ENCODE measurements at places on chromosomes 2 and 18.

GRCh38 chr2:164913640-164914350, 41.5 kb downstream of the SLC38A11 start:
- DNase-seq, result no peak

DNA sequence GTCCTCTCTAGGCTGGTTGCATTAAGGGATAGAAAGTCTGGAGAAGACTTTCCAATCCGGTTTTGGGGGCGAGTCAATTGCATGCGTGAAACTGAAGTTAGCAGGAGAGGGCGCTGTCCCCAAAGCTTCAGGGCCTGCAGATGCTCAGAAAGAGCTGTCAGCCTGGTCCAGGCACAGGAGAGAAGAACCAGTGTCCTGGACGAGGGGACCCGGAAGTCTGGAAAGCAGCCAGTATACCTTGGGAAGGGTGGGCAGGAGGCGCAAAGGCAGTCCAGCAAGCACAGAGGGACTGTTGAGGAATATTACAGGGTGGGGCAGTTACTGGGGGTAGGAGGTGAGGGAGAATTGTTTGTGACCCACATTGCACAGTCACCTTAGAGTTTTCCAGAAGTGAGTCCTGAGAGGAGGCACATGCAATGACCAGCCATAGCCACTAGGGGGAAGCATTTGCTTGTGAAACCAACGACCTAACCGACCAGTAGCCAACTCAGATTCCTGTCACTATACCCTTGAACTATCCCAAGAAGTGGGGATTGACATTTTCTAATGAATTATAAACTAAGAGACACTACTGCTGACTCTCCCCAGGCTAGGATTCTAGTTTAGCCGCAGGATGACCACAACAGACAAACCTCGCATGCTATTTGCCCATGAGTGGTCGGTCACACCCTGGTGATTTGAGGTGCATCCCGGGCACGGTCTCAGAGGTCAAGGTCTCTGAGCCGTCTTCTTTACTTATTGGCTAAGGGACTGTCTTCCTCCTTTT, 172.8 kb downstream of the RDH14 start:
- no peak for DNase-seq

- no peak for DNase-seq
Measured at GRCh38 chr2:17626986-17627385, 86.5 kb downstream of the VSNL1 start.

GRCh38 chr2:25219621-25220020, 51.2 kb upstream of the POMC start:
- DNase-seq, result no peak

GRCh38 chr2:18378020-18378653, 182.3 kb downstream of the RDH14 start:
- no peak for DNase-seq

- no peak for DNase-seq
Measured at GRCh38 chr2:42217307-42217706, 48.2 kb downstream of the EML4 start.

DNA sequence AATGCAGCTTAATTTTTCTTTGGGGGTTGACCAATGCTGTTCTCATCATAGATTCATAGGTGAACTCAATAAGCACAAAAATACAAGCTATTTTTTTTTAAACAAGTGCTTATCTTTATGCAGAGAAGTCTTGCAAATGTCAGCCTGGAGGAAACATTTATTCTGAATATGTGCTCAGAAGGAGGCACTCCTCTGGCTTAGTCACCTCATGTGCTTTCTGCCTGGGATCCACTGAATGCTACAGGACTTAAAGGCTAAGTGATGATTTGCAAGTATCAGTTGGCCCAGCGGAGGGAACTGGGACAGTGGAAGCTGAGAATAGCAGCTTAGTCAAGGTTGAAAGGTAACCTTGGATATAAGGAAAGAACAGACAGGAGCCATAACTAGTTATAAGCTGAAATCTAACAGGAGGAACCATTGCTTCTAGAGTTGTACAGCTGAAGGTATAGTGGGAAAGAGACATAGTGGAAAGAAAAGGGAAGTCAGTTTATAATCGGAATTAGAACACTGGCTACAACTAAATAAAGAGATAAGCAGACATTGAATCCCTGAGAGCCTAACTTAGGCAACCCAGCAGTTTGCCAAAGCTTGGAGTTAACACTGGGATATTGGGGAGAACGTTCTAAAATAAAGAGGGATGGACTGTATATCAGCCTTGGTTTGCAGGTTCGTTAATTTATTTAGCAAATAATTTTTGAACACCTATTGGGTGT, 488.7 kb downstream of the SUCLG1 start:
- DNase-seq, result no peak

DNA sequence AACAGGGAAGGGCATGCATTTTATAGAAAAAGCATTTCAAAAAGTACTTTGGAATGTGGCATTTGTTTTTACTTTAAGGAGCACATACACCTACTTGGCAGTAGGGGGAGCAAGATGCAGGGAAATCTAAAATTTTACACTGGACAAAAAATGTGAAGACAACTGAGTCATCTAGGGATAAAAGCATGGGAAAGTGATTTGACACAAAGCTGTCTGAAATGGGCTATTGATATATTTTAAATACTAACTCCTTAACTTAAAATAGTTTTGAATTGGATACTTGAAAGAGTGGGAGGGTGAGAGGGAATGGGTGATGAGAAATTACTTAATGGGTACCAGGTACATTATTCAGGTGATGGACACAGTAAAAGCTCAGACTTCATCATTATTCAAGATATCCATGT, 15.8 kb downstream of the TMEM200C start:
- DNase-seq, result no peak

DNA sequence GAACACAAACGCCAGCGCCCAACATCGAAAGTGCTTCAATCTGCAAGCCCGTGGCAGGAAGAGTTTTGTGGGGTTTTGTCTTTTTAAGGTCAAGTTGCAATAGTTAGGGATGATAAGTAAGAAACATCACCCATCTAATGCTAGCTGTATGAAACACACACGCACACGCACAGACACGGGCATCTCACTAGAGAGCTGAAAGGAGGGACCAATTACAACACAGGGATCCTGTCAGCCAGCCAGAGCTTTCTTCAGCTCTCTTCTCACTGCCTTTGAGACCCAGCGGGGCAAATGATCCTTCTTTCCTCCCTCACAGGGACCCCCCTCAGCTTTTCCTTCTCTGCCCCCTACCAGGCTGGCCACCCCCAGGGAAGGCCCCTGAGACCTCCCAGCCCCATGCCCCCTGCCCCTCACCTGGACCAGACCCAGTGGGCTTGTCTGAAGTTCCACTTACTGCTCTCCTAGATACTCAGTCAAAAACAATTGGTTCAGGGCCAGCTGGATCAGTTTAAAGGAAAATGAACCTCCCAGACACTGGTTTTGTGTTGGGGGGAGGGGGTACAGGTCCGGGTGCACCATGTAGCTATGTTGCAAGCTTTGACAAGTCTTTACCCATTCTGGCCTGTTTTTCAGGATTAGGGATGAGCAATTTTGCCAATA, 17.9 kb downstream of the CYP26B1 start:
- DNase-seq, result no peak

DNA sequence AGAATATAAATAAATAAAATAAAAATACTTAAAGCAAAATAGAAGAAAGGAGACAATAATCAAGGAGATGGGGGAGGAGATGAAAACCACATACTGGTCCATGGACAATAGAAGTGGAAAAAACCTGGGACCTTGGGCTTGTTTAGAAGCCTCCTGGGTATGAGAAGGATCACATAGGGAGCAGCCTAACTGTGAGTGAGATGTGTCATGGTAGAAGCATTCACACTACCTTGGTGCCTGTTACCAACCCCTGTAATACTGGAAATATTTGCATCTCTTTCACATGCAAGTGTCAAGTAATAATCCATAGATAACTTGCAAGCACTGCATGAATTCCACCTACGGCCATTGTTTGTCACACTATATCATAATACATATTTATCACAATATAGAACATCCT, 23.2 kb upstream of the RNF103 start:
- DNase-seq, result no peak

DNA sequence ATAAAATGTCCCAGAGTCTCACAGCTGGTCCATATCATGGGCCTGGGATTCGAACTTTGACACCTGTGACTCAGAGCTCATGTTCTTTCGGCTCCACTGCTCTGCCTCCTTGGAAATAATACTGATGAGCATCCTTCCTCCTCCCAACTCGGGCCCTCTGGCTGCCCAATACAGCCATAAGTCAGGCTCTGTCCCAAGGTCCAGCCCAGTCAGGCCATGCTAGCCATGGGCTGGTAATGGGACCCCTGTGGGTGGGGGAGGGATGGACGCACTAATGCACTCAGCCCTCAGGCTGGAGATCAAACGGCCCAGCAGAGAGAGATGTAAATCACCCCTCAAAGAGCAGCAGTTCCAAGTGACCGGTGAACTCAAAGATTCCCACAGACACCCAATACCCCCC, 61.1 kb downstream of the DDX1 start:
- DNase-seq, result no peak

DNA sequence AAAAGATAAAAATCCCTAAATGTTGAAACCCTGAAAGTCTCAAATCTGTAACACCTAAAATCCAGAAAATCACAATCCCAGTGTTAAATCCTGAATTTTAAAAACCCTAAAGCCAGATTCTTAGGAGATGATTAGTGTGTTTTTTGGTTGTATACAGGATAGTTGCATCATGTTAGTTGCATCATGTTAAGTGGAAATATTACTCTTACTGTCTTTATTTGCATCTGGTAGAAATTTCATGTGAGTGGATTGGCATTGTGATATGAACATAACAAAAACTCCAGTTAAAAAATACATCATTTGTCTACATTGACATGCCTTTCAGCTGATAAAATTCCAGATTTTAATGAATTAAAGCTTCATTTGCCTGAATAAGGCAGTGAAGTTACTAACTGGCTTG, 683.1 kb upstream of the ACVR2A start:
- DNase-seq, result no peak

GRCh38 chr18:24731981-24732380, 271.5 kb downstream of the HRH4 start:
- DNase-seq, result no peak

DNA sequence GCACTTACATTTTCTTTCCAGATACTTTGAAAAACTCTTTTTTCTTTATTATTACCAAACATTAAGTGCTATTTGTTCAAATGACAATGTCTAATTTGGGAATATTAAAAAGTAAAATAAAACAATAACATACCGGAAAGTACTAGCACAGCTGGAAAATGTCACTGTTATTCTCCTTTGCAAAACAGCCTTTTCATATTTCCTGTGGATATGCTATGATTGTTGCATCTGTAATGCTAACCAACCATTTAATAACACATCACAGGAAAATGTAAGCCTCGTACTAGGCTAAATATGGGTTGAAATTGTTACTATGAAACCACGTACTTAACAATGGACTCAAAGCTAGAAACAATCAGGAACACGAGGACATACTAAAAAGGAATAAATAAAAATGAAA, 298.1 kb downstream of the CBLN2 start:
- DNase-seq, result no peak

- no peak for DNase-seq
Measured at GRCh38 chr2:65991381-65992197, 443.3 kb upstream of the MEIS1 start.

DNA sequence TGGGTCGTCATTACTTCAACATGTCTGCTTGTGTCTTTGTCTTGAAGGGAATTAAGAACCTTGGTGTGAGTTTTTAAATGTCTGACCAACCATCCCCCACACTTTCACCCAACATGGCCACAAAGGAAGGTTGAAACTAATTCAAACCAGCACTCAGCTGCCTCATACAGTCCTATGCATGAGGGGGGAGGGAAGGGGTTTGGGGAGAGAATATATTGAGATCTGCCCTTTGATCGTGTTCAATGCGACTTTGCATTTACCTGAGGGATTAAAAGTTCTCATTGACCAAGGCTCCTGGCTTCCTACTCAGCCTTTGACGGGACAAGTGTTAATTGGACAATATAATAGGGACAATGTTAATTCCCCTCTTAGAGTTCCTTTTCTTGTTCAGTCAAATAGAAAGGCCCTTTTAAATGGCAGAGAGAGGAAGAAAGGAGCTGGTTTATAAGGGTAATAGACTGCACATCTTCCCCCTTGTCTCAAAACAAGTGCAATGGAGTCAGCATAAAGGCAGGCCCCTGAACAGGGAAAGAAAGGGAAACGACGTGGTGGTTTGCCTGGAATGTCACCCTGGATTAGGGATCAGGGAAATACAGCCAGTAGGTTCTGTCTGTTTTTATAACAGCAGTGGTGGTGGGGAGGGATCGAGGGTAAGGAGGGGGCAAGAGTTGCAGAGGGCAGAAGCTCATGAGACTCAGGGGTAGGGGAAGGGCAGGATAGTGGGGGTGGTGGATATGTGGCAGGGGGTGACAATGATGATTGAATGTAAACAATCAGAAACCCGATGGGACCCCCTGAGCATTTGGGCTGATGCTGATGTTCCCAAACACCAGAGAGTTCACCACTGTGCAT, 198.7 kb downstream of the MYCN start:
- no peak for DNase-seq

- no peak for DNase-seq
Measured at GRCh38 chr2:47568164-47568850, 165.4 kb downstream of the MSH2 start.

All from GM12892 (cell line).